M059J (cell line): ENCODE measurements at places on chromosomes 2 and 18.

DNA sequence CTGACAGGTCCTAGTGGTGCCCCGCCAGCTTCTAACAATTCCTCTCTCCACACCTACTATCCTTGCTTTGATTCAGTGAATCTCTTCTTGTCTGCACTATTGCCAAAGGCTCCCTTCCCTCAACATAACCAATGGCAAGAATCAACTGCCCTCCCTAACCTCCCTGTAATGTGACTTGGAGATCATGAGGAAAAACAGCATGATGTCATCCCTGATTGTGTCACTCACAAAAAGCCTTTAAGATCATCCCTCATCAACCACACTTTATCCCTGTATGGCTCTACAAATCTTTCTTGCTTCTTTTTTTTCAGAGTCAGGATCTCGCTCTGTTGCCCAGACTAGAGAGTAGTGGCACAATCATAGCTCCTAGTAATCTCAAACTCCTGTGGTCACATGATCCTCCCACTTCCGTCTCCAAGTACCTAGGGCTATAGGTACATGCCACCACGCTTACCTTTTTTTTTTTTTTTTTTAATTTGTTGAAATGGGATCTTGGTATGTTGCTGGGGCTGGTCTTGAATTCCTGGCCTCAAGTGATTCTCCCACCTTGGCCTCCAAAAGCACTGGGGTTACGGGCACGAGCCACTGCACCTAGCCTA lies 19.7 kb downstream of the SAP130 start:
- DNase-seq = no peak

DNA sequence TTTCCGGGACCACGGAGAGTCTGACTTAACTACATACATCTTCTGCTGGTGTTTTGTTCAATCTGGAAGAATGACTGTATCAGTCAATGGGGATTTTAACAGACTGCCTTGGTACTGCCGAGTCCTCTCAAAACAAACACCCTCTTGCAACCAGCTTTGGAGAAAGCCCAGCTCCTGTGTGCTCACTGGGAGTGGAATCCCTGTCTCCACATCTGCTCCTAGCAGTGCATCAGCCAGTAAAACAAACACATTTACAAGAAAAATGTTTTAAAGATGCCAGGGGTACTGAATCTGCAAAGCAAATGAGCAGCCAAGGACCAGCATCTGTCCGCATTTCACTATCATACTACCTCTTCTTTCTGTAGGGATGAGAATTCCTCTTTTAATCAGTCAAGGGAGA lies 23.1 kb downstream of the ICOS start:
- DNase-seq = no peak

GRCh38 chr18:8899000-8899399 lies 193.6 kb downstream of the MTCL1 start:
- peak; percentile 64 for DNase-seq

DNA sequence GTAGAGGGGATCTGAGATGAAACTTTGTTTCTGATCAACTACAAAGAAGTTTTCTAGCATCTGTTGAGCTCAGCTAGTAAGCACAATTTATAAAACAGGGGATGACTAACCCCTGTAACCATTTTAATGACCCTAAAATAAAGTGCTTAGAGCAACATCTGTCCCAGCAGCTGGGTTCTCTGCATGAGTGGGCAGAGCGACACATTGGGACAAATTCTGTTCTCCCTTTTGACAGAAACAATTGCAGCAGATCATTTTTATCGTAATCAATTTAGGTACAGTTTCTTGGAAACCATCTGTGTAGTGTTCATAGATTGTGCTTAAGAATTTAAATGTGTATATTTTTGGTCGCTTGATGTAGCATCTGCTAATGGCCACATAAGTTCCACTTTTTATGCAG lies 678.0 kb downstream of the RNF144A start:
- no peak for DNase-seq
